ENCODE measurements at places on chromosomes 4 and X. TPM values are rescaled to one million over a fixed set of nuclear protein-coding genes. Genes with fewer than 3 reads are reported as not detected.

PHEX gene
- total RNA-seq = 0.37 TPM

CFI gene
- total RNA-seq = 1.2 TPM

PCDH7 gene
- 64.1 TPM for total RNA-seq

SMIM31 gene
- total RNA-seq = not detected

FGFBP2 gene
- total RNA-seq = not detected

All from smooth muscle cell of the umbilical artery (primary cell).